ENCODE measurements at places on chromosomes 5 and 9.

GRCh38 chr9:4982721-4983482 lies 2.2 kb upstream of the JAK2 start:
- no peak for DNase-seq
- H3K27me3 ChIP-seq = peaks cover 3% of the 10 kb centered on the region
- no peak overlapping the region for H3K4me3 ChIP-seq
- H3K4me1 ChIP-seq = peaks cover 18% of the 10 kb centered on the region
- no peaks in the 10 kb centered on the region for H3K36me3 ChIP-seq

GRCh38 chr5:91420879-91421278 lies 37.8 kb upstream of the ARRDC3 start:
- no peak overlapping the region for H3K27ac ChIP-seq
- H3K36me3 ChIP-seq = no peaks in the 10 kb centered on the region
- H3K27me3 ChIP-seq = no peaks in the 10 kb centered on the region

DNA sequence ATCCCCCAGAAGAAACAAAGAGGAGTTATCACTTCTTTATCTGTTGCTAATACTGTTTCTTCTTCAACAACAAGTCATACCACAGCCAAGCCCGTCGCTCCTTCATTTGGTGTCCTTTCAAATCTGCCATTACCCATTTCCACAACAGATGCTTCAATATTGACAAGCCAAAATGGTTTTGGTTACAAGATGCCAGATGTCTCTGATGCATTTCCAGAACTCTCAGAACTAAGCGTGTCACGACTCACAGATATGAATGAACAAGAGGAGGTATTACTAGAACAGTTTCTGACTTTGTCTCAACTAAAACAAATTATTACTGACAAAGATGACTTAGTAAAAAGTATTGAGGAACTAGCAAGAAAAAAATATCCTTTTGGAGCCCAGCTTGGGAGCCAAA lies 16.0 kb upstream of the HAND1 start:
- peaks cover 5% of the 10 kb centered on the region for H3K27me3 ChIP-seq
- H3K36me3 ChIP-seq = no peaks in the 10 kb centered on the region
- no peak for DNase-seq
- H3K27ac ChIP-seq = no peak overlapping the region
- peaks cover 4% of the 10 kb centered on the region for H3K4me1 ChIP-seq

GRCh38 chr5:149639737-149640136 lies 58.4 kb downstream of the ARHGEF37 start:
- H3K4me3 ChIP-seq = no peak overlapping the region
- H3K36me3 ChIP-seq = no peaks in the 10 kb centered on the region
- no peak overlapping the region for H3K27ac ChIP-seq
- no peak for DNase-seq

Measured in mesothelial cell of epicardium (in vitro differentiated cells).